CD4-positive, alpha-beta memory T cell (primary cell): ENCODE measurements at places on chromosomes 1 and 21.

DNA sequence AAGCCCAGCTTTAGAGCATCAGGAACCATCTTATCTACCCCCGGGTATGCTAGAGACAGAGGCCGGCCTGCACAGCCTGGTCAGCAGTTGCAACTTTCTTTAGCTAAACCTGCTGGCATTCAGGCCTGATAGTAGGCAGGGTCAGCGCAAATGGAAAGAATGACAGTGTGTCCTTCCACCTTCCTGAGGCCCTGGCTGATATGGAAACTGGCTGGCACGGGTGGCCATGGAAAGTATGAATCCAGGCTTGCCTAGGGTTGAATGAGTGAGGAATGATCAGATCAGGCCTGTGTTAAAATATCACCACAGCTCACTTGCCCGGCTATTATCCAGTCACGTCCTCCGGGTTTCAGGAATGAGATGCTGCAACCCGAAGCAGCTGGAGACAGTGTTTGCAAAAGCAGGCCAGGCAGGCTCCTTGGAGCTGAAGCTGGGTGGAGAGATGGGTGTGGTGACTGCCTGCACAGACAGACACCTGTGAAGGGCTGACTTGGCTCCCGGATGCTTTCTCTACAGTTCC is 34.7 kb downstream of the RCAN1 start:
- no peak for DNase-seq

DNA sequence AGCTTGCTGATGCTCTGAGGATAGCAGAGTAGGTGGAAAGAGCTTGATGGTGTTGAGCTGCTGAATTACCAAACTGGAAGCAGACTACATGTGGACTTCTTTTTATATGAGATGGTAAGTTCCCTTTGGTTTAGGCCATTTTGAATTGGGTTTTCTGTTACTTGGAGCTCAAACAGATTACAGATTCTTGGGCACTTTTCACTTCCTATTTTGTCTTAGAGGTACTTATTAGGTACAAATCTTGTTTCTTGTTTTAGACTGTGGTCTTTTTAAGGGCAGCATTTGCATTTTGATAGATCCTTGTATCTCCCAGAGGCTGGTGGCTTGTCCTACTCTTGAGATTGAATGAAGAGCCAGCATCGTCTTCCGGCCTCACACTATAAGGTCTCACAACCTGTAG is 70.2 kb downstream of the GADD45A start:
- DNase-seq: no peak

DNA sequence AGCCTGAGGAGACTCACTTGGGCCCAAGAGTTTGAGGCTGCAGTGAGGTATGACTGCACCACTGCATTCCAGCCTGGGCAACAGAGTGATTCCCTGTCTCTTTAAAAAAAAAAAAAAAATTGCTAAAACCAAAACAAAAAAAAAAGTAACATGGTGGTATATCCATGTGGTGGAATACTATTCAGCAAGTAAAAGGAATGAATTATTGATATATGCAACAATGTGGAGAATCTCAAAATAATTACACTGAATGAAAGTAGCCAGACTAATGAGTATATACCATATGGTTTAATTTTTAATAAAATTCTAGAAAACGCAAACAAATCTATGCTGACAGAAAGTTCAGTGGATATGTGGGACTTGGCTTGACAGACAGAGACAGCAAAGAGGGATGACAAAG is 80.3 kb upstream of the DMRTA2 start:
- DNase-seq: no peak

DNA sequence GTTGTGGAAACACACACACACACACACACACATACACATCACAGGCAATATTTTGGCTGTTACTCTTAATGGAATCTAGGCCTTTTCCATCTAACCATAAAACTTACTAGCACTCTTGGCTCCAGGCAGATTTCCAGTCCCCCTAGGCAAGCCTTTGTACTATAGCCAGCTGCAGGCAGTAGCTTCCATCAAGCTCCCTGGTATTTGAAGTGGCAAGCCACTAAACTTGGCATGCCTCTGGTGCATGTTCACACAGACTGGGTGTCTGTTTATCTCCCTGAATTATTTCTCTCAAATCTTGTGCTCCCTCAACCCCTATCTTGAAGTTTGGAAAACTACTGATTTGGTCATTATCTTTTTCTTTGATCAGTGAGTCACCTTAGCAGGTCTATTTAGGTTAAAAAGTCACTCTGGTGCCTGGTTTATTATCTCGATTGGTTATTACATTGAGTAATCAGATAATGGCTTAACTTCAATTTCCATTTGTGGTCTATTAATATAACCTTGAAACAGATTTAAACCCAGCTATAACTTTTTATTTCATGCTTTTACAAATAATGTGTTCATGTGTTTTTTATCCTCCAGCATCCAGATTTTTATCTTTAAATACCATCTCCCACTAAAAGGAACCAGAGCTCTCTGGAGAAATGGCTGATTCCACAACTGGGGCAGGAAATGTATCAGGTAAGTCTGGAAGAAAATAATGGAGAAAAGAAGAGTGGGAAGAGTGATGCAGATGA is 2.7 kb upstream of the RBM15 start:
- DNase-seq: no peak

DNA sequence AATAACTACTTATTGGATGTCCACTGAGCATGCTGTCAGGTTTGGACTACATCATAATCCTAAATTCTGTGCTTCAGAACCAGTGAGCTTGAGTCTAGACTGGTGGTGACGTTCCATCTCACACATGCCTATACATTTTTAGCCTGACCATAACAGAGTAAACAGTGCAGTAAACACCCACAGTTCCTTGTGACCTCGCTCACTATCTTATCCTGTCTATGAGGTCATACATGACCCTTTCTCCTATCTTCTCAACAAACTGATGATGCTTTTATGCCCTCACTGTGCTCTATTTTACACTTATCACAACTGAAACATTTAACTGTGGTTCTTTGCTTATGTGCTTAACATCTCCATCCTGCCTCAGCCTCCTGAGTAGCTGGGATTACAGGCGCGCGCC is 91.2 kb downstream of the ENAH start:
- DNase-seq: no peak

DNA sequence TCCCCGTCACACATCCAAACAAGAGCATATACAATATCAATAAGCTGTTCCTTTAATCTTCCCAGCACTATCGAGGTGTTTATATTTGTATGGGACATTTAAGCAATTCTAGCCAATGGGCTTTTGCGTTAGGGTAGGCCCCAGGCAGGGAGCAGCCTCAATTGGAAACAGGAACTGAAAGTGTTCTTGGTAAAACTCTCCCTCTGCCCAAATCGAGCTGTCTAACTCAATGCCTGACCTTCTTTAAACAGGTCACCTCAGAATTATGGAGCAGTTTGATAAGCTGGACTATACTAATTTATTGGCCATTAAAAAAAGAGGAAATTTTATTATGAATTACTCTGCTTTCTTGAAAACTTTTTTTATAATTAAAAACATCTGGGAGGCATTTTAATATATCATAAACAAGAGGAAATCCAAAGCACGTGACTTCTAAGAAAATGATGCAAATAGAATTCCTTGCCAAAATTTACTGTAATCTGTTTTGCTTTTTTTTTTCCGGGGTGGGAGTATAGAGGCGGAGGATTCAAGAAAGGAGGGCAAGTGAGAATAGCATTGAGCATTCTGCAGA is 498.1 kb downstream of the LMO4 start:
- no peak for DNase-seq

DNA sequence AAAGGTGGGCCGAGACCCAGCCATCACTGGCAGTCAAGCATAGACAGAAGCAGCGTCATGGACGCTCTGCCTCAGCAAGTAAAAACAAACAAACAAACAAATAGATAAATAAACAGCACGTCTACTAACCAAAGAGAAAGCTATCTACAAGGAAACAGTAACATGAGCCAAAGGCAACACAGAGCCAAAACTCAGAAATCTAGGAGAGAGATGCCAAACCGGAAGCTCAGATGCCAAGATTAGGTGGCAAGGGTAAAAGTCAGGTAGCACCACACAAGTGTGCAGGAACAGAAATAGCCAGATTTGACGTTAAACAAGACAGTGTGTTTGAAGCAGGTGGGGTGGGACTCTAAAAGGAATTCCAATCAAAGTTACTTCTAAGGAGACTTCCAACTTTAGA is 448.3 kb upstream of the NFIA start:
- no peak for DNase-seq

DNA sequence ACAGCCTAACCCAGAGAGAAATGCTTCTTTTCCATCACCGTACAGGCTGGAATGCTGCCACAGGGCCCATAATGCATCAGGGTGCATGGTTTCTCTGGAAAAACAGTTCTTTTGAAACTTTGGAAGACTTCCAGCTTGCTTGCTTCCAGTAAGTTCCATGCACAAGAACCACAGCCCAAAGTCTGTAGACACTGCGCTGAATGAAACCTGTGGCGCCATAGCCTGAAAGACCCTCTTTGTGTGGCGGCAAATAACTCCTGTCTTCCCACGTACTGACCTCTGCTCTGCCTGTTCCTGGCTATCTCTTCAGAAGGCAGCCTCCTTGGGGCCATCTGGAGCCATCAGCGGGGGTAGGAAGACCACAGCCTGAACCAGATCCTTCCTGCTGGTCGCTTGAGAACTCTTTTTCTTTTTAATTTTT is 15.1 kb downstream of the MIIP start:
- no peak for DNase-seq

DNA sequence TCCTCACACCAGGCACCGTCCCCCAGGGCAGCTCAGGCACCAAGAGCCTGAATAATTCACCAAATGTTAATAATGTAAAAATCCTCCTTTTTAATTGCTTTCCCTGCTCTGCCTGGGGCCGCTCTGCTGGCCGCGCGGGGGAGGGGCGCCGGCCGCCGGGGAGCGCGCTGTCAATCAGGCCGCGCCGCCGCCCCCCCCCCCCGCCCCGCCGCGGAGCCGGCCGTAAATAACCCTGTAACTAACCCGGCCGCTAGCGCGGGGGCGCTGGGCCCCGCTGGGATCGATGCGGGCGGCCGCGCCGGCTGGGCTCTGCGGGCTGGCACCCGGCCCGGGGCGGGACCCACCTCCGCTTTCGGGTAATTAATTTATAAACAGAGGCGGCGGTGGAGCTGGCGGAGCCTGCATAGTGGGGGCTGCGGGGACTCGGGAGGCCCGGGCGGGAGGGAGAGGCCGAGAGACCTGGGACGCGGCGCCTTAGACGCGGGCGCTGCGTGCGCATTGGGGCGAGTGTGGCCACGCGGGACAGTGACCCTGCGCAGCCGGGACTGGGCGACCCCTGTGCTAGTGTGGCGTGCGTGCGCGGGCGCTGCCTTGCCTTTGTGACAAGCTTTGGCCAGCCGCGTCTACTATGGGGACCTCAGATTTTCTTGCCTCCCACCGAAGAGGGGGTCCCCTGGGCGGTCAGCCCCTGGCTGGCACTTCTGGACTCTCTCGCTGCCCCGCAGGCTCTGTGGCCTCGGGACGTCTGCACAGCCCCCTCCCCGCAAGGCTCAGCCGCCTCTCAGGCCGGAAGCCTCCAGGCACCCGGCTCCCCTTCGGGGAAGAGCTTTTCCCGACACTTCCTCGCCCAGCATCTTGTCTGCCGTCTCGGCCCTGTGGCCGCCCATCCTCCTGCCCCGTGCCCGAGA is 16.6 kb downstream of the SAMD11 start:
- DNase-seq: no peak

DNA sequence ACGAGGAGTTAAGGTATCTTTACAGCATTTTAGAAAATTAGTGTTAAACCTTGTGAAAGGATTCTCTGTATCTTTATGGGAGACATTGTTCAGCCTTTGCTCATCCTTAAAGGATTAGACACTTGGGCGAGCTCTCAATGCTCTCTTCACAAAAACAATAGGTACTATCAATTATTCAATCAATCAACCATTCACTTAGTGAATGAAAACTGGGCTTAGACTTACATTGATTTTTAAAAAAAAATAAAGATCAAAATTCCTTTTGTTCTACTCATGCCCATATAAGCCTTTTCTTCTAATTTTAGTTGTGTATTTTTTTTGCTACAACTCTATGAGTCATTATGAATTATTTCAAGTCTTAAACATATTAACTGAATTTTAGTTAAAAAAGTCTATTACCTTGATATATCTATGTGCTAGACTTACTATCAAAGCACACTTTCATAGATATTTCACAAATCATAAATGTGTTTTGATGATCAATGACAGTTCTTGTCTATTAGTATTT is 181.2 kb downstream of the DPYD start:
- DNase-seq: no peak

- DNase-seq: no peak
Observed at GRCh38 chr1:78759881-78760280, 110.2 kb downstream of the IFI44 start.

- DNase-seq: no peak
Observed at GRCh38 chr1:160826546-160826945, 30.6 kb downstream of the LY9 start.
